ENCODE measurements at places on chromosomes 1 and 21.

- no peak for DNase-seq
Observed at GRCh38 chr1:15401391-15402055, 8.2 kb upstream of the EFHD2 start.

DNA sequence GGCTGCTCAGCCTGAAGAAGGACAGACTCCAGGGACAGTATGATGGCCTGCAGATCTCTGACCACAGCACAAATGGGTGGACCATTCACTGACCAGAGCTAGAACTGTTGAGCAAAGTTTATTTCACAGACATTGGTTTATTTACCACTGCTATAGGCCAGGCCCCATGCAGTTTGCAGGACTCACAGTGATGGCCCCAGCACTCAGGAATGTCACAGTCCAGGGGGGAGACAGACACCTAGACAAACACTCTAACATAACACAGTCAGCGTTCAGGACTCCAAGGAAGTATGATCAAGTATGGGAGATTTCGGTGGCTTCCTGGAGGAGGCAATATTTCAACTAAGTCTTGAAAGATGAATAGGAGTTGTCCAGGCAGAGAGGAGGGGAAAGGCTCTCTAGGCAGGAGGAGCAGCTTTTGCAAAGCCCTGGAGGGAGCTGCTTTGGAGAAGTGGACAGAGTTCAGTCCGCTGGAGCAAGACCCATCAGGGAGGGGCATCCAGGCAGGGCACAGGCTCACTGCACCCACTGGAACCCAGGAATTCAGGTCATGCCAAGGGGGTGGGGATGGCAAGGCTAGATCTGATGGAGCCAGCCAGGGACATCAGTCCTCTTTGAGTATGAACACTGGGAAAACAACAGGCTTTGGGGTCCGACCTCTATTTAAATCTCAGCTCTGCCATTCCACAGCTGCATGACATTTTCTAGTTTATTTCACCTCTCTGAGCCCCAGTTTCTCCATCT is 454.3 kb downstream of the MATN1 start:
- no peak for DNase-seq

DNA sequence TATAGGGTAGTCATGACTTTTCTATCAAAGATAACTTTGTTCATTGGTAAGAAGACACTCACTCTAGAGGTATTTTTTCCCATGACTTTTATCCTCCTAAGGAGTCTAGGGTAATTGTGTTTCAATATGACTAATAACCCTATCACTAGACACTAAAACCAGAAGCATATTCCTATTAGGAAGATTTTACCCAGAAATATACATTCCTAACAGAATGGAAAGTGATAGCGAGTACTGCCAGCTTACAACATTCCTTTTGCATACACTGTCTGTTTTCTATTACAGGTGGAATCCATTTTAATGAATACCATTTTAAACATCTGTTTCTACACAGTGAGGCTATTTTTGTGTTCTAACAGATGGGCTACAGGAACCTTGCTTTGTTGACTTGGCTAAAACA is 31.4 kb upstream of the C1orf185 start:
- no peak for DNase-seq

DNA sequence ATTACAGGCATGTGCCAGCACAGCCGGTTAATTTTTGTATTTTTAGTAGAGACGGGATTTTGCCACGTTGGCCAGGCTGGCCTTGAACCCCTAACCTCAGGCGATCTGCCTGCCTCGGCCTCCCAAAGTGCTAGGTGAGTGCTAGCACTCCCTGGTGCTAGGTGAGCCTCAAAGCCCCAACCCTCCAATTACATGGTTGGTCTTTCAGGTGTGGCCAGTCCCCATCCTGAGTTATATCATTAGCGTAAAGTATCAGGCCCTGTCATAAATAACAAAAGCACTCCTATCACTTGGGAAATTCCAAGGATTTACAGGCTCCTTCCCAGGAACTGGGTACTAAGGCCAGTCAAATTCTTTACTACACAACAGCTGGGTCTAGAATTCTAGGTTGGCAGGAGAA is 138.0 kb downstream of the PIK3R3 start:
- DNase-seq, result no peak

DNA sequence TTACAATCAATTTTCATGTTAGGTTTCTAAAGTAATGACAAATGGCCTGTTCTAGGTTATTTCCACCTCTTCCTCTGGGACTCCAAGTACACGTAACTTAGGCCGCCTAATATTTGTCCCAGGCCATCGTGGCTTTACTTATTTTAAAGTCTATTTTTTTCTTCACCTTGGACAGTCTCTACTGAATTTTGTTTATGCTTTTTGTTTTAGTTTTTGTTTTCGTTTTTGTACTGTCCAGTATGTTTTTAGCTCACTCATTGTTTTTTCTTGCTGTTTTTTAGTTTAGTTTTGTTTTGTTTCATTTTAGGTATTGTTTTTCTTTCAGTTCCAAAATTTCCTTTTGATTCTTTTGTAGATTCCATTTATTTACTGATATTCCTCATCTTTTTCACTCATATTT is 187.7 kb upstream of the RNPC3 start:
- no peak for DNase-seq

- DNase-seq, result peak; percentile 28
Observed at GRCh38 chr1:40848530-40849189, 13.5 kb downstream of the CITED4 start.

DNA sequence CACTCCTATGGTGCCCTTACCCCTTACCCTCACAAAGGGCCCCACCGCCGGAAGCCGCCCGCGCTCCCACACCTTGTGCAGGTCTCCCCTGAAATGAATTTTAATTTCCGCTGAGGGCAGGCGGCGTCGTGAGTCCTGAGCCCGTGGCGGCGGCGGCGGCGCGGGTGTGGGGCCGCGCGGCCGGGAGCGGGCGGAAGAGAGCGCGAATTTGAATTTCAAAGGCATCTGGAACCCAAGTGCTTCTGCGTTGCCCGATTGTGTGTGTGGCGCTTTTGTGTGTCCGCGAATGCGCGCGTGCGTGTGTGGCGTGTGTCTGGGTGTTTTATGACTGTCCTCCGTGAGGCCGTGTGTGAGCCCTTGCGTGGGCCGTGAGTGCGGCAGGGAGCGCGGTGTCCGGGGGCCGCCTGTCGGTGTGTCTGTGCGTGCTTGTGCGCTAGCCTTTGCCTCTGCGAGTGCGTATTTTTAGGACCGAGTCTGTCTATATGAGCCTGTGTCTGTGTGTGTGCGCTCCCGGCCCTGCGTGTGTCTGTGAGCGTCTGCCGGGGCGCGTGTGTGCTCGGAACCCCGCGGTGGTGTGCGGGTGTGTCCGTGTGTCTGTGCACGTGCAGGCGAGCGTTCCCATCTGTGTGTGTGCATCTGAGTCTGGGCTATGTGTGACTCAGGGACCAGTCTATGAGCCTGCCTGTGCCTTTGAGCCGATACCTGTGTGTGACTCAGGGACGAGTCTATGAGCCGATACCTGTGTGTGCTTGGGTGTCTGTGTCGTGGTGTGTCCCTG is 7.9 kb upstream of the ADGRB2 start:
- DNase-seq, result no peak

DNA sequence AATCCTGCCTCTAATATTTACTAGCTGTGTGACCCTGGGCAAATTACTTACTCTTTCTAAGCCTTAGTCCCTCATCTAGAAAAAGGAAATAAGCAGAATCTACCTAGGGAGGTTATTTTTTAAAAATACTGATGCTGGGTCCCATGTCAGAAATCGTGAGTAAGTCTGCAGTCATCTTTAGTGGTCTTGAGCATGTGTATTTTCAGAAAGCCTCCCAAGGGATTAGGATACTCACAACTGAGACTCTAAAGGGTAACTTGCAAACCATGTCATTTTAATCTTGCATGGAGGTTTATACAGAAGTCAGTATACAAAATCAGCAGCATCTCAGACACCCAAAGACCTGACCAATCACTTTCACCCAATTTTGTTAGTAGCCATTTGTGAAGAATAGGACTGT is 43.2 kb downstream of the DSTYK start:
- DNase-seq, result no peak
